ENCODE measurements at places on chromosomes 5 and 9.

- no peaks in the 10 kb centered on the region for H3K4me1 ChIP-seq
- no peaks in the 10 kb centered on the region for H3K27me3 ChIP-seq
- H3K36me3 ChIP-seq = no peaks in the 10 kb centered on the region
- no peak for DNase-seq
These were observed 710.2 kb upstream of the ACO1 start for GRCh38 chr9:31674264-31674663.

DNA sequence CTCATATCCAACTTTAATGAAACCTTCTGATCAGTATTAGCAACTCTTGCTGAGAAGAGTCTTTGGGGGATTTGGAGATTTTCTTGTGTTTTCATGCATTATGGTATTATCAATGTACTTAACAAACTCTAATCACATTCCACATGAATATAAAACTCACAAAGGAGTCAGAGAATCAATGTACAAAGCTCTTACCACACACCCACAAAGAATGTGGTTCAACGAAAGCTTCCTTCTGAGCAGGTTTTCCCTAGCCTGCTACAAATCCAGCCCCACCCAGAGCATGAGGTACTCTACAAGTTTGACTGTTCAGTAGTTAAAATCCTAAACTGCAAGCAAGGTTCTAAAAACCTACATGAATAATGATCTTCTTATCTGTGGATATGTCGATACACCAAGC, 210.1 kb downstream of the TARS1 start:
- no peaks in the 10 kb centered on the region for H3K36me3 ChIP-seq
- no peak for DNase-seq
- no peaks in the 10 kb centered on the region for H3K4me1 ChIP-seq
- no peak overlapping the region for H3K27ac ChIP-seq
- no peaks in the 10 kb centered on the region for H3K27me3 ChIP-seq

- DNase-seq = no peak
- H3K4me1 ChIP-seq = peaks cover 8% of the 10 kb centered on the region
- no peak overlapping the region for H3K27ac ChIP-seq
- H3K4me3 ChIP-seq = no peak overlapping the region
These were observed 45.3 kb upstream of the FOXE1 start for GRCh38 chr9:97807681-97808080.

DNA sequence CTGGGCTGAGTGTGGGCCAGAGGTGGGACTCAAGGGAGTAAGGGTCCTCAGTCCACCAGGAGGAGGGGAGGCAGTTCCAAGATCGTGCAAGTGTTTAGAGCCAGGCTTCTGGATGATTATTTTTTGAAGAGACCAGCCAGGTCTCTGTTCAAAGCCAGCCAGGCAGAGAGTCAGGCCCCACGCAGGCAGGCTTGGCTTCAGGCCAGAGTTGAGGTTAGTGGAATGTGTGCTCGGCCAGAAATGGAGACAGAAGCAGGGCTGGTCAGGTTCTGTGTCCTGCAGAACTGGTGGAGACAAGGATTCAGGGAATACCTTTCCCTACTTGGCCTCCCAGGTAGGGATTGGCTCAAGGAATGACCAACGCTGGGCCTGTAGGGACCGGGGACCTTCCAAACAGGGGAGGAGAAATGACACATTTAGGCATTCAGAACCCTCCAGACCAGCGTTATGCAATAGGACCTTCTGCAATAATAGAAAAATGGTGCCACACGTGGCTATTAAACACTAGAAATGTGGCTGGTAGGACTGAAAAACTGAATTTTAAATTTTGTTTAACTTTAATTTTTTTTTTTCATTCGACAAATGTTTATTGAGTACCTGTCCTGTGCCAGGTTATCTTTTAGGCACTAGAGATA, 106.2 kb downstream of the CMYA5 start:
- H3K4me3 ChIP-seq = no peak overlapping the region
- DNase-seq = no peak
- H3K27ac ChIP-seq = no peak overlapping the region
- peaks cover 1% of the 10 kb centered on the region for H3K4me1 ChIP-seq
- H3K36me3 ChIP-seq = no peaks in the 10 kb centered on the region

DNA sequence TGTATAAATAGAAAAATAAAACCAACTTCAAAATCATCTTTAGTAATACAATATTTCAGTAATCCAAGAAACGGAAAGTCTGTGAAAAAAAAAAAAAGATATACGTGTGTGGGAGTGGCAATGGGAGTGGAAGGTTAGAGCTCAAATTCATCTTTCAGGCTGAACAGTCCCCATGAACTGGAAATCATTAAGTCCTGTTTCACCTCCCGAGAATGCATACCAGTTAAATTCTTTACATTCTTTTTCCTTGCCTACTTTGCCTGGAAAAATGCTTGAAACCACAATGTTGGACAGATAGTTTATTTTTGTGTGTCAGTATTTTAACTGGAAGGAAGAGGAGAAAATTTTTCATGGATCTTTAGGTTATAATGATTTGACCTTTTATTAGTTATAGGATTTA, 166.8 kb downstream of the MUSK start:
- H3K4me3 ChIP-seq = no peak overlapping the region
- no peaks in the 10 kb centered on the region for H3K27me3 ChIP-seq
- no peaks in the 10 kb centered on the region for H3K36me3 ChIP-seq
- H3K27ac ChIP-seq = no peak overlapping the region
- no peak for DNase-seq

GRCh38 chr5:27252911-27253310, 214.5 kb upstream of the CDH9 start:
- H3K36me3 ChIP-seq = no peaks in the 10 kb centered on the region
- H3K4me3 ChIP-seq = no peak overlapping the region
- no peak overlapping the region for H3K27ac ChIP-seq
- H3K27me3 ChIP-seq = no peaks in the 10 kb centered on the region

DNA sequence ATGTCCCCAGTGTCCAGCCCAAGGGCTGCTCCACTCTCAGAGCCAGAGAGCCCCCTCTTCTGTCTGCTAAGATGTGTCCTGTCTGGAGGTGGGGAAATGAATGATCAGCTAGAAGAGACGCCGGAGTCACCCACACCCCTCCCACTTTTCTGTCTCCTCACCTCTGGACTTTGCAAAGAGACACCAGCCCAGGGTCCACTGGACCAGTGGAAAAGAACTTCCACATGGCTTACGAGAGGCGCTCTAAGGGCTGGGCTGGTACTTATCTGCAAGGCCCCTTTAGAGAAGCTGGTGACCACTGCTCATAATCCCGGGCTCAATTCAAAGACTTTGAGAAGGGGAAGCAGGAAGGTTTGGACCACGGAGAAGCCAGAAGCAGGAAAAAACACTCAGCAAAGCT, 9.2 kb downstream of the NR5A1 start:
- H3K27me3 ChIP-seq = peaks cover 26% of the 10 kb centered on the region
- H3K36me3 ChIP-seq = no peaks in the 10 kb centered on the region
- no peak for DNase-seq
- H3K4me1 ChIP-seq = peaks cover 16% of the 10 kb centered on the region

DNA sequence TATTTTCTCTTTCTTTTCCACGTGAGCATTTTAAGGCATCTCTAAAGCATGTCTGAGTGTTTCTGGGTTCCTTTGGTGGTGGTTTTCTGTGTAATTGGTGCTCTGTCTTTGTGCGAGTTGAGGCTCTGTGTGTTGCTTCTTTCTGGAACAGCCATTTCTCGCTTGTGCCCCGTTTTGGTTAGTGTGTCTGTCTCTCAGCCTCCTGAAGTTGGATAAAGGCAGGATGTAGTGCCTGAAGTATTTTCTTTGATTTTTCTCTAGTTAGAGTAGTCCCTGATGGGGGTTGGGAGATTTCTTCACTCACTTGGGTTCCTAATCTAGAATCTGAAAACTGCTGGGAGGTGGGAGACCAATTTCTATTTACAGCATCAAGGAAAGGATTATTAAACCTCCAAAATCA, 129.7 kb upstream of the TMEM161B start:
- peaks cover 12% of the 10 kb centered on the region for H3K27me3 ChIP-seq
- no peaks in the 10 kb centered on the region for H3K4me1 ChIP-seq
- no peak overlapping the region for H3K27ac ChIP-seq
- H3K4me3 ChIP-seq = no peak overlapping the region
- DNase-seq = no peak

DNA sequence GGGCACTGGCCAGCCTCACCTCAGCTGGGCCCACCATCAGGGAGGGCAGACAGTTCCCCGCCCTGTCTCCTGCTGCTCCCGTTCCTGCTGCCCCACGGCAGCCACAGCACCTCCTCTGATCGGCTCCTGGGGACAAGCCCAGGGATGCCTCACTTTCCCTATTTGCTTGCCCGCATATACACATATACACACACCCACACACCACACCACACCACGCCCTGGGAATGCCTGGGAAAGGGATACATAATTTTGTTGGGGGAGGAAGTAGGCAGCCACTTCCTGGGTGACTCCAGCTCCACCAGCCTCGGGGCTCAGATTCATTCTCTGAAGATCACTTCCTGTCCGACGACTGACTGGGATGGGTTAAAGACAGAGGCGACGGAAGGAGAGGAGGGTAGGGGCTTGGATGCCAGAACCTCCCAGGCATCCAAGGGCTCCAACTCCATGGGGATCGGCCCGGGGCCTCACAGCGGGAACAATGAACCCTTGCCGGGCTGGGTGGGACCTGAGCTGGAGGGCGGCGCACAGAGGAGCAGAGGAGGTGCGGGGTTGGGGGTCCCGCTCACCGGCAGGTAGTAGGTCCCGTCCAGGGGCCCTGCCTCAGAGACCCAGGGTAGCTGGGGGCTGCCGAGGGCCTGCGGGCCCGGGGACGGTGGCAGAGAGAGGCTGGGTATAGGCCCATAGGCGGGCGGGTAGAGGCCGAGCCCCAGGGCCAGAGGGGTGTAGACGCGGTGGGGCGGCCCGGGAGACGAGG, 2.0 kb upstream of the MZB1 start:
- H3K36me3 ChIP-seq = peaks cover 1% of the 10 kb centered on the region
- peaks cover 30% of the 10 kb centered on the region for H3K27me3 ChIP-seq
- DNase-seq = peak; percentile 40

DNA sequence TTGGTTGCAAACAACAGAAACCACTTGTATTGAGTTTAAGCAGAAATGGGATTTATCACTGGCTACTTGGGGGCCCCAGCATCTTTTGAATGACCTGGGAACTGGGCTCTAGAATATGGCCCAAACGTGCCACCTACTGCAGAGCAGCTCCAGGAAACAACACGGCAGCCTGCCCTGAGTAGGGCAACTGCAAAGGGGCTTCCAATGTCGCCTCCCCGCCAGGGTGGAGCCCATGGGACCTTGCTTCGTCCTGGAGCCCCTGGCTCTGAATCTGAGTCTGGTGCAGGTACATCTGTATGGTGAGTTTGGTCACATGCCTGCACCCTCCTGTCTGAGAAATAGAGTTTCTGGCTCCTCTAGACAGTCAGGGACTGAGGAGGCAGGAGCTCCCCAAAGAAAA, 38.6 kb downstream of the BOD1 start:
- peaks cover 24% of the 10 kb centered on the region for H3K27me3 ChIP-seq
- no peak overlapping the region for H3K4me3 ChIP-seq
- peaks cover 3% of the 10 kb centered on the region for H3K4me1 ChIP-seq
- H3K27ac ChIP-seq = no peak overlapping the region

- no peak for DNase-seq
- no peak overlapping the region for H3K4me3 ChIP-seq
- peaks cover 4% of the 10 kb centered on the region for H3K27me3 ChIP-seq
- no peaks in the 10 kb centered on the region for H3K36me3 ChIP-seq
- no peak overlapping the region for H3K27ac ChIP-seq
These were observed 160.7 kb downstream of the ICE1 start for GRCh38 chr5:5583023-5583765.

- peaks cover 15% of the 10 kb centered on the region for H3K4me1 ChIP-seq
- DNase-seq = no peak
- H3K4me3 ChIP-seq = no peak overlapping the region
- H3K27me3 ChIP-seq = no peaks in the 10 kb centered on the region
- no peak overlapping the region for H3K27ac ChIP-seq
- H3K36me3 ChIP-seq = peaks cover 55% of the 10 kb centered on the region
These were observed 8.8 kb downstream of the TENT2 start for GRCh38 chr5:79621056-79621455.

GRCh38 chr9:112831281-112831851, 59.3 kb downstream of the SLC46A2 start:
- peaks cover 12% of the 10 kb centered on the region for H3K4me1 ChIP-seq
- H3K27me3 ChIP-seq = no peaks in the 10 kb centered on the region
- peaks cover 7% of the 10 kb centered on the region for H3K36me3 ChIP-seq
- no peak overlapping the region for H3K27ac ChIP-seq
- H3K4me3 ChIP-seq = no peak overlapping the region

DNA sequence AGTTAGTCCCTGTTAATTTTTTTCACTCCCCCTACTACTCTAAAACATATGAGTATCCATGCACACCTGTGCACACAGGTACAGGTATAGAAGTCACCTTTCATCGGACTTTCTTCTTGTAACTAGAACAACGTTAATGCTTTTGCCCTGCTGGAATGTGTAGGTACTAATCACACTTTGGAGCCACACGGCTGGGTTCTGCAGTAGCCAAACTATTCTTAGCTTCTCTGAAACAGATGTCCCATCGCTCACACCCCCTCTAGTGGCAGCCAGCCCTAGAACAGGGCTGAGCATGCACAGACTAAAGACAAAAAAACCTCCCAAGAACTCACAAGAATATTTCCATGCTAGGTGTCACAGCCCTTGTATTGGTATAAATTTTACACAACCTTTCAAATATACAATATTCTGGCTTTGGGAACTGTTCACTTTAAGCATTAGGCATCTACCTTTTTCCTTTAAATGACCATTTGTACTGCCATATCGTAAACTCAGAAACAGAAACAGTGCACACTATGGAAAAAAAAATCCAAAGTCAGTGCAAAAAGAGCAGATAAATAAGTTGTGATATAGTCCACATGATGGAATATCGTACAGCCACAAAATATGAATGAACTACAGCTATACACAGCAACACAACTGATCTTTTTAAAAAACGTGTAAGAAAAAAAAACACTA, 64.0 kb downstream of the RETREG1 start:
- no peak overlapping the region for H3K4me3 ChIP-seq
- H3K27ac ChIP-seq = peak overlapping the region; percentile 6
- peaks cover 15% of the 10 kb centered on the region for H3K4me1 ChIP-seq
- H3K36me3 ChIP-seq = peaks cover 9% of the 10 kb centered on the region
- peak; percentile 70 for DNase-seq
- H3K27me3 ChIP-seq = no peaks in the 10 kb centered on the region

GRCh38 chr5:159602434-159602833, 272.1 kb upstream of the IL12B start:
- no peaks in the 10 kb centered on the region for H3K36me3 ChIP-seq
- no peak overlapping the region for H3K4me3 ChIP-seq
- peaks cover 11% of the 10 kb centered on the region for H3K4me1 ChIP-seq
- no peak for DNase-seq

GRCh38 chr9:106887066-106887465, 24.1 kb downstream of the ZNF462 start:
- H3K27ac ChIP-seq = no peak overlapping the region
- H3K27me3 ChIP-seq = no peaks in the 10 kb centered on the region
- no peaks in the 10 kb centered on the region for H3K36me3 ChIP-seq
- H3K4me3 ChIP-seq = no peak overlapping the region
- H3K4me1 ChIP-seq = no peaks in the 10 kb centered on the region

DNA sequence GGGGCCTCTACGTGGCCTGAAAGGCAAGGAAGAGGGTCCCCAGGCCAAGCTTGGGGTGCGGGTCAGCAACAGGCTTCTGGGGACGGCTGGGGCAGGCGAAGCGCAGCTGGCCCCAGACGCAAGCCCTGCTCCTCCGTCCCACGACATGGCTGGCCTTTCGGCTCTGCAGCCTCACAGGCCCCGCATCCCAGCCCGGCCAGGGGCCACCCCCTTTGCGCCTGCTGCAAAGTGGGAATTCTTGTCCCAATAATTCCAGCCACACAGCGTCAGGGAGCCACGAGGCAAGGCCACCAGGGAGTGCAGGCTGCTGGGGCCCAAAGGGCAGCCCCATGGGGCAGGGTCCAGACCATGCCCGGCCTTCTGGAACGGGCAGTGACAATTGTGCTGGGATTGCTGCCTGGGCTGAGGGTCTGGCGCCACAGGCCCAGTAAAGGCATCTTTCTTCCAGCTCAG, 1.1 kb upstream of the ENTPD2 start:
- no peak for DNase-seq
- H3K36me3 ChIP-seq = no peaks in the 10 kb centered on the region
- no peak overlapping the region for H3K4me3 ChIP-seq
- H3K4me1 ChIP-seq = peaks cover under 1% of the 10 kb centered on the region
- H3K27me3 ChIP-seq = peaks cover 85% of the 10 kb centered on the region
